Prostate gland (tissue), 2 donors: ENCODE measurements at places on chromosomes 5 and 9. TPM values are rescaled to one million over a fixed set of nuclear protein-coding genes. Genes with fewer than 3 reads are reported as not detected.

DNA sequence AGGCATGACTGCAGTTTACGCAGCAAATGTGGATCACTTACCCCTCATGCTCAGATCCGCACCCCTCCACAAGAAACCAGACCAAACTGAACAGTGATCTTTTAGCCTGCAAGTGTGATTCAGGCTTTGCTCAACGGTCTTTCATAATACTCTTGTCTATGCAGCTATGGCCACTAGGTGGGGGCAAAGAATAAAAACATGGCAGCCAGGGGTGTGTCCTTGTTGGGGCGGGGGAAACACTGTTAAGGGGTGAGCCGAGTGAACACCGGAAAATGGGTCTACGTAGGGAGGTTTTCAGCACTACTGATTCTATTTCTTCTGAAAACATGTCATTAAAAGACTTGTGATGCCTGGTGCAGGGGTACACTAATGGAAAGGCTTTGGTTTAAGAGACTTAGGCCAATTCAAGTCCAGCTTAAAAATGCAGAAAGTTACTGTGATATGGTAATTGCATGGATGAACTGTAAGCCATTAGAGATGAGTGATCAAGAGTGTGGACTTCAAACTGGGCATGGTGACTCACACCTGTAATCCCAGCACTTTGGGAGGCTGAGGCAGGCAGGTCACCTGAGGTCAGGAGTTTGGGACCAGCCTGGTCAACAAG is 49.9 kb upstream of the GPR151 start:
- no peak for DNase-seq

- no peak for DNase-seq
These were observed 42.4 kb upstream of the TMC1 start for GRCh38 chr9:72478966-72479365.

STPG3 gene
- total RNA-seq: not detected

GRCh38 chr9:128187361-128187760 is 4.0 kb downstream of the CIZ1 start:
- DNase-seq: no peak

- DNase-seq: no peak
These were observed 145.3 kb upstream of the ZNF462 start for GRCh38 chr9:106717686-106718085.
